HS-5 (cell line): ENCODE measurements at places on chromosomes 7 and 10.

DNA sequence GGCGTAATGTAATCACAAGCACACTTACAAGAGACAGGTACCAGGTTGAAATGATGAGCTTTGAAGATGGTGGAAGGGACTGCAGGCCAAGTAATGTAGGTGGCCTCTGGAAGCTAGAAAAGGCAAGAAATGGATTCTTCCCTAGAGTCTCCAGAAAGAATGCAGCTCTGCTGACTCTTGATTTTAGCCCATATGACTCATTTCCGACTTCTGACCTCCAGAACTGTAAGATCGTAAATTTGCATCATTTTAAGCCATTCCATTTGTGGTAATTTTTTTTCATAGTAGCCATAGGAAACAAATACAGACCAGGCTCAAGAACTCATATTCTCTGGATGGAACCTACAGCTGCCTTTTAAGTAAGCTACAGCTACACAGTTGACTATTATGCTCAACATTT, 315.5 kb downstream of the MAGI2 start:
- DNase-seq = peak; percentile 64

DNA sequence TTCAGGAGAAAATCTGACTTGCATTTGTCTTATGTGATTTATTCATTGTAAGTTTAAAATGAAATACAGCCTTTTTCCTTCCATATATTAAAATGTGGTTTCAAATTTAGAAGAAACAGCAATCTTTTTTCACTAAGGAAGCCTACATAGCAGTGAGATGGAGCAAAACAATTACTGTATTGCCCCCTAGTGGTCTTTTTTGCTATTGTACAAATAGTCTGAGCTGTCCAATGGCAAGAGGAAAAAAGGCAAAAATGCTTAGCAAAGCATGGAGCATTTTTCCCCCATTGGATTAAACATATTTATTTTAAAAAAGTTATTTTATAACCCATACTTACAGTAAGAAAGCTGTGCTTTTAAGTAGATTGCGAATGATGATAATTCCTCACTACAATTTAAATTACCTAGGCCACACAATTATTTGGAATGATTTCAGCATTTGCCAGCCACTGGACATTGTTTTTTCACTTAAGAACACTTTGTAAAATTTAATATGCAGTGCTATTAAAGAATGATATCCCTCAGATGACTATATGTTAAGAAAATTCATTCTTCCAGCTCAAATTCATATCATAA, 119.5 kb downstream of the CPED1 start:
- peak; percentile 49 for DNase-seq

GRCh38 chr7:157008-157310, 35.4 kb upstream of the FAM20C start:
- no peak for DNase-seq

DNA sequence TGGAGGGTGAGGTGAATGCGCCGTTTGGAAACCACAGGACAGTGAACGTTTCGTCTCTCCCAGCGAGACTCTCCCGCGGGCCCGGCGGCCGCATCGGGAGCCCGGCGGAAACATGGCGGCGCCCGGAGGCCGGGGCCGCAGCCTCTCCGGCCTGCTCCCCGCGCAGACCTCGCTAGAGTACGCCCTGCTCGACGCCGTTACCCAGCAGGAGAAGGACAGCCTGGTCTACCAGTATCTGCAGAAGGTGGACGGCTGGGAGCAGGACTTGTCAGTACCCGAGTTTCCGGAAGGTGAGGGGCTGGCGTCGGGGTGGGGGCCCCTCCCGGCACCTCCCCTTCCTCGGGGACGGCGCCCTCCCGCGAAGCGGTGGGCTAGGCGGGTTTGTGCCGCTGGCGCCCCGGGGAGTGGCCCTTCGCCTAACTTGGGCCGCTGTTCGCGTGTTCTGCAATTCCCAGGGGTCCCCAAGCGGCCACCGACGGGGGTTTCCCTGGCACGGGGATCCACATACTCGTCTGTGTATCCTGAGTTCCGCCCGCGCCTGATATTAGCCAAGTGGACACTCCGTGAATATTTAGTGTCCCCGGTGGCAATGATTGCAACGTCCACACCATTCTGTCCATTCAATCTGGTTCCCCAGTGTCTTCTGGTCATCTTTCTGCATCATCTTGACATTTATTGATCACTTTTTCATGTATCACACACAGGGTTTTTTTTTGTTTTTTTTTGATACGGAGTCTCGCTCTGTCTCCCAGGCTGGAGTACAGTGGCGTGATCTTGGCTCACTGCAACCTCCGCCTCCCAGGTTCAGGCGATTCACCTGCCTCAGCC, 514 bp downstream of the NHLRC2 start:
- DNase-seq = no peak
